H54 (cell line): ENCODE measurements at places on chromosomes 3 and 15.

GRCh38 chr3:46500656-46501635 is 3.2 kb downstream of the RTP3 start:
- no peak for DNase-seq

DNA sequence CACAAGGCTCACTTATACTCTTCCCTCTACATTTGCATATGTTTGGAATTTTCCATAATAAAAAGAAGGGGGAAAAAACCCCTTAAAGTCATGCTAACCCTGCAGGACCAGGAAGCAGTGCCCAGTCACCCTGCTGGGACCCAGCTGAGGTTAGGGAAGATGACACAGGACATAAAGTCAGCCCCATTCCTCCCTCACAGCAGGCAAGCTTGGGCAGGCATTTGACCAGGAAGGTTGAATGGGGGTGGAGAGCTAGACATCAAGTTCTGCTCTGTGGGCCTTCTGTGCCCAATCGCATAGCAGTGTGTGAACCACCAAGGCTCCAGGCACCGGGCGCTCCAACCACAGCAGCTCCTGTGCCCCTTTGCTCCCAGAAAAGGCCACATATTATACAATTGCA is 7.1 kb upstream of the HDAC11 start:
- no peak for DNase-seq

GRCh38 chr3:72636969-72637597 is 211.2 kb downstream of the SHQ1 start:
- no peak for DNase-seq

DNA sequence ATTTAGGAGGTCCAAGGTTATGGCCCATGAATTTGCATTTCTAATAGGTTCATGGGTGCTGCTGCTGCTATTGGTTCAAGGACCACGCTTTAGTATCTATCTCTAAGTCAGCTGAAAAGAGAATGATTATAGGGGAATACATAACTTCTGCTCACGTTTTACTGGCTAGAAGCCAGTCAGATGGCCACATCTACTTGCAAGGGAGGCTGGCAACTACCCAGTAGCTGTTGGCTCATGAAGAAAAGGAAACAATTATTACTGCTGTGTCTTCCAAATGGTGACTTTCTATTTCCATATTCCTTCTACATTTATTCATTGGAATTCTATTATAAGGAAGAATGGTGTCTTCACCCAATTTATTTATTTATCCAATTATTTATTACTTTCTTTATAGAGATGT is 54.2 kb downstream of the SLC25A36 start:
- DNase-seq: no peak

GRCh38 chr3:35338186-35338585 is 301.1 kb upstream of the ARPP21 start:
- DNase-seq: no peak
